Motor neuron (in vitro differentiated cells): ENCODE measurements at places on chromosomes 3 and 15. TPM values are rescaled to one million over a fixed set of nuclear protein-coding genes. Genes with fewer than 3 reads are reported as not detected.

- no peak for ATAC-seq
Observed at GRCh38 chr15:57057134-57057930, 138.9 kb downstream of the TCF12 start.

DNA sequence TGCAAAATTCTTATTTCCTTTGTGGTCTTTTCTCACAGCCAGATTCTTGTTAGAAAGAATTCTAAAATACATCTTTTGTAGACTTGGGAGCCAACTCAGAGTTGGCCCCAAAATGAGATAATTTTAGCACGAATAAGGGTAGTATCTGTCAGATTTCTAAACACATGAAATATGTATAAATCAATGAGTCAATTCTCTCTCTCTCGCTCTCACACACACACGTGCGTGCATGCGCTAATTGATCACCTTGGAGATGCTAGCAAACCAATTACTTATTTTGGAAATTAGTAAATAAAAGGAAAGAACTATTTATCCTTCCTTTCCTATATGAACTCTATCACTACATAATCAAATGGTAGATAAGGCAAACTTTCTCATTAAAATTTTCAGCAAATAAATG is 32.9 kb upstream of the PIK3R4 start:
- ATAC-seq = no peak

DNA sequence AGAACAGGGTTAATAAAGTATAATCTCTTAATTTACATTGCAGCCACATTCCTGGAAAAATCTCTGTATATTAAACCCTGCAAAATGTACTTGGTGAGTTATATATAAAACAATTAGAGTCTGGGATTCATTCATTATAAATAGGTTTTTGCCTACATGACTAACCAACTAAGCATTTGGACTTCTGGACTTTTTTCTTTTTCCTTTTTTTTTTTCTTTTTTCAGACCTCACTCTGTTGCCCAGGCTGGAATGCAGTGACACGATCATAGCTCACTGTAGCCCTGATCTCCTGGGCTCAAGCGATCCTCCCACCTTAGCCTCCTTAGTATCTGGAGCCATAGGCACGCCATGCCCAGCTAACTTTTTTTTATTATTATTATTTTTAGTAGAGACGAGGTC is 4.5 kb downstream of the DNAJC13 start:
- no peak for ATAC-seq

DNA sequence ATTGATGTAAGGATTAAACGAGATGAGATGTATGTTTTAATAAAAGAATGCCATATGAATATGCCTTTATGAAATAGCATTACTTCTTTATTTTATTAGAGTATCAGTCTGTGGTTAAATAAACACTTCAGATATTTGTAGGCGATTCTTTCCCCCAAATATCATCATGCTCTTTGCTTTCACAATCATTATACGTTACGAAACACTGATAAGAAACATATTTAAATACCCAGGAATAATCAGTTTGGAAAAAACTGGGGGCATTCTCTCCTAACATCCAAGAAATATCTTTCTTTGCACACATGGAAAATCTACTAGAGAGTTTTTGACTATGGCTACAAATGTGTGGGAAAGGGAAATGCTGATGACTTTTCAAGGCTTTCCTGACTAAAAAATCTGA is 4.4 kb upstream of the PLAAT1 start:
- no peak for ATAC-seq

GRCh38 chr15:19988094-19988660 is 553.4 kb downstream of the GOLGA6L6 start:
- peak; percentile 90 for ATAC-seq

- ATAC-seq = peak; percentile 33
Observed at GRCh38 chr3:73144276-73144675, 82.8 kb downstream of the EBLN2 start.

DNA sequence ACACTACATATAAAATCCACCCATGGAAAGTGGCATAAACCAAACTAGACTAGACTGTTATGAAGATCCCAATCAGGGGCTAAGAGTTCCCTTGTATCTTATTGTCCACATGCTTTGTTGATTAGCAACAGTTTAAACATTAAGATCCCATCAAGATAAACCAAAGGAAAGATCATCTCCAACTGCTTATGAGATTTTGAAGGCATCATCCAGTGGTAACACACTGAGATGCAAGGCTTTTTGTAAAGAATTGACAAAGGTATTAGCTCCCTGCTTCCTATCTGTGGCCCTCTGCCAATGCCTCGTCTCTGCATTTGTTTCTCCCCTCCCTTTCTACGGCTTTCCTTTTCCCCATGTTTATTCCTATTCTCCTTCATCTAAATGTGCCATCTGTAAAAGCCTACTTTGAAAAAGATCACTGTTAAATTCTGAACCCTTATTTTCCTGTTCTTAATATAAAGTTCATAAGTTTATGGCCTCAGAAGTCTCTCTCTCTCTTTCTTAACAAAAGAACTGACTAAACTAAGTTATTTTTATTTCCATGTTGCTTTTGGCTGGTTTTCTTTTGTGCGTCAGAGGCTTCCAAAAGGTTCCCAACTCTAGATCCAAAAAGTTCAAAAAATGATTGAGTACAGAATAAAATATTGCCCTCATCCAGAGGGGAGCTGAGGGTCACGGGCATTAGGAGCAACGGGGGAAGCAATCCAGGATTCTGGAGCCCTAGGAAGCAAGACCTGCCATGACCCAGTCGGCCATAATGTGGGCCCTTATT is 5.5 kb downstream of the PLD1 start:
- no peak for ATAC-seq

DNA sequence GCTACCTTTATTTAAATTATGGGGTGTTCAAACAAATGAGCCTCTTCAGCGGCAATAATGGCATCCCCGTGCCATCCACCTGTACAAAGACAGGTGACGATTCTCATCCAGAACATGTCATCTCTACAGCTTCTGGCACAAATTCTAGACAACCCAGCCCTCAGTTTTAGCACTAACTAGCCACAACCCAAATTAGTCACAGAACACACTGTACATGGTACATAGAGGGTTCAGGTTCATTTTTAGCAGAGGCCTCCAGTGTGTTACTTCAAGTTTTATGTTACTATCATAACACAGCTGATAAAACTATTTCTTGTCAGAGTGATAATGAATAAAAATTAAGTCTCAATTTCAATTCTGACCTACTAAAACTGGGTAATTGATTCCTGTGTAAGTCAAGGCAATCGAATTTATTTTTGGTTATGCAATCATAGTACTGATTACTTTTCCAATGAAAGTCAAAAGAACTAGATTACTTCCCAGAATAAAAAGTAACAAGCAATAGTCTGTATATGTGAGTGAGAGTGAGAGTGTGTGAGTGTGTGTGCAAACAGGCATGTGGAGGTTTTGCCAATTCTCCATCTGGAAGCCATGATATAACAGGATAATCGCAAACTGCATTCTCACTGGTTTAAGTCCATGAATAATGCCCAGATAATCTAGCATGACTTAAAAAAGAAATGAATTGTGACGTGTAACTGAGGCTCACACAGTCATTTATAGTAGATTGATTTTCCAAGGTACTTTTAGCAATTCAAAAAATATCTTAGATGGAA is 37.4 kb downstream of the SHQ1 start:
- ATAC-seq = no peak

GRCh38 chr15:37368961-37369360 is 268.6 kb upstream of the MEIS2 start:
- ATAC-seq = no peak

DNA sequence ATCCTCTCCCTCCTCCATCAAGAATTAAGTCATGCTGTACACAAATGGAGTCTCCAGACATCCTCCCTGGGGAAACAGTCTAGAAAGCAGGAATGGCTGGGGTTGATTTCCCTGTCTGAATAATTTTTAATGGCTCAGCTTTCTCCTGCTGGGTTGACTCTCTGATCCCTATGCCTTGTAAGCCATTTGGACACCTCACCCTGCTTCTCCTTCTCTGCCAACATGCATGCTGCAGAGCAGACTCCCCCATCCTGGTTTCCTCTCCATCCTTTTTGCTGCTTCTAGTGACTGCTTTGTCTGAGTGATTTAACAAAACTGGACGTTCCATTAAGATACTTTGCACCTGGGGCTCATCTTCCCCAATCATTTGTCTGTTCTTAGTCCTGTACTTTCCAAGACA is 22.2 kb downstream of the SV2B start:
- no peak for ATAC-seq

- no peak for ATAC-seq
Observed at GRCh38 chr3:178714925-178715832, 178.9 kb downstream of the KCNMB2 start.

DNA sequence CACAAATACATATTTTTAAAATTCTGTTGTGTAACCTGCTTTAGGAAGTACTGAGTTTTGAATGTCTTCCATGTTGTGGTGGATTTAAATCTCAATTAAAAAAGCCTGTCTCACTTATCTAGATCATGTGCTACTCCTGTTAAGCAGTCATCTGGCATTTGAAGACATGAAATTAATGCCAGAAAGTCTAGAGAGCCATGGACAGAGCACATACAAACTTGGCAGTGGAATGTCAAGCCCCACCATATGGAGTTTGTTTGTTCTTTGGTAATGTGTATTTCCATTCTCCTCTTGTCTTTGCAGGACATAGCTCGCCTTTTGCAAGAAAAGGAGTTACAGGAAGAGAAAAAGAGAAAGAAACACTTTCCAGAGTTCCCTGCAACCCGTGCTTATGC is 39.3 kb upstream of the UTS2B start:
- no peak for ATAC-seq

Gene GOLGA8A
- total RNA-seq = 41.4 and 43.1 TPM in 2 replicates

Gene ABI3BP
- total RNA-seq = 1.1 and 1.2 TPM in 2 replicates
